ENCODE measurements at places on chromosomes 5 and 9.

DNA sequence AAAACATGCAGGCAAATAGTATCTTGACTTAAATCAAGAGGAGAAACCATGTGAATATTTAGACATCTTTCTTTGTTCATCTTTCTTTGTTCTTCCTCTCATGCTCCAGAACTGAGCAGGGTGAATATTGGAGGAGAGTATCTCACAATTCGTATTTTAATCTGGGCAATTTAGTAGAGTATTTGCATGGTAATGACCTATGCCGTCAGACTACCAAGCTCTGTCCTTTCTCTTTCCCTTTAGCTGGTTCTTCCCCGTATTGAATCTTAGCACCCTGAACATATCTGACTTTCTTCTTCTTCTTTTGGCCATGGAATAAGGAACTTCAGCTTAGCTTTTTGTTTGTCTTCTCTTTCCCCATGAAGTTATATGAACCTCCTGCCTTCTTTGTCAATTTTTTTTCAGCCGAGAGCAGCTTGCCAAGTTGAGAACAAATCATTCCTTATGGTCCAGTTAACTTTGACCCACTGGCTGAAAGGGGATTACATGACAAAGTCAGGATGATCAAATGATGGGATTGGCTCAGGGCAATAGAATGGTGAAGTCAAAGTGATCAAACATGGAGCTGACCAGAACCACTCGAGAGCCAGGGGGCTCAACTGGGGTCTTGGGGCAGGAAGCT, 95.8 kb downstream of the DAPK1 start:
- DNase-seq = no peak

DNA sequence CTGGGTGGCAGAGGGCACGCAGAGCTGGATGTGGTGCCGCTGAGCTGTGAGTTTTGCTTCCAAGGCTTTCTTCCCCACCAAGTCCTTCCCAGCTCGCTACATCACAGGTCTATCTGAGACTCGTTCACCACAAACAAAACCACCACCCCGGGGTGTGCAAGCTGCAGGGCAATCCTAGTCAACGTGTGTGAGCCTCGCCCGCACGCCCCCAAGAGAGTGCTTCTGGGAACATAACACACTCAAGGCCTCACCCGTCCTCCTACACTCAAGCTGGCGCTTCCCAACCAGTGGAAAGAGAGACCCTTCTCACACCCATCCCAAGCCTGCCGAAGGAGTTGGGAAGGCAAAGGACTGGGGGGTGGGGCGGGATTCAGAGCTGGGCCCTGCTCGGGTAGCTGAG, 10.6 kb downstream of the SNAPC4 start:
- no peak for DNase-seq

DNA sequence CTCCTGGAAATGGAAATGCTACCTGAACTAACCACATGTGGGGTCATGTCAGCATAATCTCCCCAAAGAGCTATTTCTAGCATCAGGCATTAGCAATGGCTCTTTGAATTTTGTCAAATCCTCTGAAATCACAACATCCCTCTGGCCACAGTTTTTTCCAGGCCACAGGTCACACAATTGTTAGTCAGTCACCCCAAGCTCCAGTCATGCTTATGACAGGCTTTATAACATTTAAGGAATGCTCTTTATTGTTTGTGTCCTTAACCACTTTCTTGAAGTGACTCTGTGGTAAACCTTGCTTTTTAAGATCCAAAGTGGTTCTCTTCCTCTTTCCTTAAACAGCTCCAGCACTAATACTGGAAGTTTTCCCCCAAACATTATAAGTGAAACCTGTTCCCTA, 169.2 kb upstream of the HMHB1 start:
- DNase-seq = no peak

DNA sequence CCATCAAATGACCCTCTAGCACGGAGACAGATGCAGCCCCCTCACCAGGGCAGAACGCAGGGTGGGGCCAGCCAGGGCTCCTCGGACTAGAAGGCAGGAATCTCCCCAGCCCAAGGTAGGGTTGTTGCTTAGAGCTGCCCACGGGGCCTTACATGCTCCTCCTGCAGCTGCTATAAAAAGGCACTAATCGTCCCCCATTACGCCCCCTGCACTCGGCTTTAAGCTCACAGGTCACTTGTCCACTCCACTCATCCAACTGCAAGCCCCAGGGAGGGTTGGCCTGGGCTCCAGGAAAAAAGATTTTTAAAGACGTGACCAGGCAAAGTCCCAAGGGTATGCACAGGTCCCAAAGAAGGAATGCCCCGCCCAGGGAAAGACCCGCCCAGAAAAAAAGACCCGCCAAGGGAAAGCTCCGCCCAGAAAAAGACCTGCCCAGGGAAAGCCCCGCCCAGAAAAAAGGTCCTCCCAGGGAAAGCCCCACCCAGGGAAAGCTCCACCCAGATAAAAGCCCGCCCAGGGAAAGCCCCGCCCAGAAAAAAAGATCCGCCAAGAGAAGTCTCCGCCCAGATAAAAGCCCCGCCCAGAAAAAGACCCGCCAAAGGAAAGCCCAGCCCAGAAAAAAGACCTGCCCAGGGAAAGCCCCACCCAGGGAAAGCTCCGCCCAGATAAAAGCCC, 11.1 kb downstream of the GRIN1 start:
- no peak for DNase-seq

Measured in activated effector memory CD4-positive, alpha-beta T cell treated with Interleukin-2 at 50 U/mL for 16 hours (primary cell).